ENCODE measurements at places on chromosomes 12 and 14.

DNA sequence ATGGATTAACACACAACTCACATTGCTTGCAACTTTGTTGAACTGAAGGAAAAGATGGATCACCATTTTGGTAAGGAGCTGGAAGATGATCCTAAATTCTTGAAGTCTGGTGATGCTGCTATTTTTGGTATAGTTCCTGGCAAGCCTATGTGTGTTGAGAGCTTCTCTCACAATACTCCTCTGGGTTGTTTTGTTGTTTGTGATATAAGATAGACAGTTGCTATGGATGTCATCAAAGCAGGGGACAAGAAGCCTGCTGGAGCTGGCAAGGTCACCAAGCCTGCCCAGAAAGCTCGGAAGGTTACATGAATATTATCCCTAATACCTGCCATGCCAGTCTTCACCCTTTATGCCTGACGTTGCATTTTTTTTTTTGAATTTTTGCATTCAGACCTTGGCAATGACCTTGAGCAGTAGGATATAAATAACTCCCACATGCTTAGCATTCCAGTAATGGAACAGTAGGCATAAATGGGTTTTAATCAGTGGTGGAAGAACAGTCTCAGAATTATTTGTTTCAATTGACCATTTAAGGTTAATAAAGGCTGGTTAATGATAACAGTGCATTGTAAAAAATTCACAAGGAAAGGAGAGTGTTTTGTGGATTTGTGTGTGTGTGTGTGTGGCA, 129.0 kb upstream of the SEL1L start:
- no peak for DNase-seq

GRCh38 chr12:76636121-76636692, 76.6 kb upstream of the OSBPL8 start:
- no peak for DNase-seq

GRCh38 chr12:44285321-44285960, 449.6 kb downstream of the TMEM117 start:
- no peak for DNase-seq

GRCh38 chr14:25095736-25096437, 45.9 kb upstream of the STXBP6 start:
- DNase-seq: no peak

DNA sequence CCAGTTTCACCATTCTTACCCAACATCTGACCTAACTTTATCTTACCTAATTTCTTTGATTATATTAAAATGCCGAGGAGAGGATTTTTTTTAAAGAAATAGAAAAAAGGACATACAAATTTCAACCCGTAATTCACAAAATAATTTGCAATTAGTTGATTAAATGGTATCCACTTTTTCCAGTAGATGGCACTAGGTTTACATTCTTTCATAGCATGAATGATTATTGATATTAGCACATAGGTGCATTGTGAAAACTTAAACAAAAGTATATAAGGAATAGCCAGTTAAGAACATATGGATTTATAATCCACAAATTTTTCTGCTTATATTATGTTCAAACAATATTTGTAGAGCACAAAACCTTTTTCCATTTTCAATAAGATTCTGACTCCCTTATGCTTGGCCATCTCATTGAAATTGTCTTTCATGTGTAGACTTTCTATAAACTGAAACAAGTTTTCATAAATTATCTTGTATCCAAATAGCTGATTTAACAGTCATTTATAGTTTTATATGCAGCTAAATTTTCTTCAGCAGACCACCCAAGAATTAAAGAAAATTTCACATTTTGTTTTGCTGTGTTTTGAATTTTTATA, 35.3 kb downstream of the MSRB3 start:
- DNase-seq: no peak

- DNase-seq: no peak
Measured at GRCh38 chr12:57610554-57611107, 604 bp upstream of the ARHGEF25 start.

GRCh38 chr12:75322464-75322863, 7.7 kb downstream of the CAPS2 start:
- no peak for DNase-seq

DNA sequence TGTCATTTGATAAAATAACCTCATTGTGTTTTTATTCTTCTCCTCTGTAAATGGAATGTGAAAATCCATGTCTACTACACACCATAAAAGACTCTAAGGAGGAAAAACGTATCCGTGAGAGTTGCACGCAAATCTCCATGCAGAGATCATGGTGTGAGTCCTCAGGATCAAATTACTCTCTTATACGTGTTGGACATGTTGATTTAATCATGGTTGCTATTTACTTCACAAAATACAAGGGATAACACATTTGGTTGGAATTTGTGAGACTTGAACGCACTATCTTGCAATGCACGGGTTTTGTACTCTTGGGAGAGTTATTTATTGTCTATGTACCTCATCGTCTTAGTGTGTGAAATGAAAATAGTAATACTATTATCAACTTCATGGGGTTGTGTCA, 128.0 kb upstream of the RASSF8 start:
- DNase-seq: no peak

GRCh38 chr14:77186911-77187648, 5.5 kb downstream of the TMEM63C start:
- no peak for DNase-seq

GRCh38 chr12:106841510-106842302, 67.2 kb downstream of the RIC8B start:
- DNase-seq: no peak

DNA sequence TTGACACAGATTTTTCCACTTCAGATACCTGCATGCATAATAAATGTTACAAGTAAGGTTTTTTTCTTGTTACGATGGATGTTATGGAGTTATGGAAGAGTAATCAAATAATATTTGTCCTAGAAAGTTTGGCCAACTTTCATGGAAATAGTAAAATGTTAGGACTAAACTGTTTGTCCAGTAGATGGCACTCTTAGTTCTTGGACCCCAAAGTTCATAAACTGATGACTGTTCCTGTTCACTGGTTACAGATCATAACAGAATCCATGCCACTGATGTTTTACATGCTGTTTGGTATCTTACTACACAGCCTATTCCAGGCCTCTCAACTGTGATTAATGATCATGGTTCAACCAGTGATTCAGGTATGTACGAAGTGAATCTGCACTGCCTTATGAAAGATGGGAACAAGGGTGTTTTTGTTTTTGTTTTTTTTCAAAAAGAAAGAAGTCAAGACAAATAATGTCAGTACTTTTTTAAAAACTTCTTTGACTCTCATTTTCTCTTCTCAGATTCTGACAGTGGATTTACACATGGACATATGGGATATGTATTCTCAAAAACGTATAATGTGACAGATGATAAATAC, 48.8 kb upstream of the SLCO1C1 start:
- DNase-seq: peak; percentile 3

GRCh38 chr12:106058256-106059182, 80.2 kb downstream of the NUAK1 start:
- no peak for DNase-seq

GRCh38 chr14:92902191-92902590, 20.8 kb upstream of the CHGA start:
- no peak for DNase-seq

DNA sequence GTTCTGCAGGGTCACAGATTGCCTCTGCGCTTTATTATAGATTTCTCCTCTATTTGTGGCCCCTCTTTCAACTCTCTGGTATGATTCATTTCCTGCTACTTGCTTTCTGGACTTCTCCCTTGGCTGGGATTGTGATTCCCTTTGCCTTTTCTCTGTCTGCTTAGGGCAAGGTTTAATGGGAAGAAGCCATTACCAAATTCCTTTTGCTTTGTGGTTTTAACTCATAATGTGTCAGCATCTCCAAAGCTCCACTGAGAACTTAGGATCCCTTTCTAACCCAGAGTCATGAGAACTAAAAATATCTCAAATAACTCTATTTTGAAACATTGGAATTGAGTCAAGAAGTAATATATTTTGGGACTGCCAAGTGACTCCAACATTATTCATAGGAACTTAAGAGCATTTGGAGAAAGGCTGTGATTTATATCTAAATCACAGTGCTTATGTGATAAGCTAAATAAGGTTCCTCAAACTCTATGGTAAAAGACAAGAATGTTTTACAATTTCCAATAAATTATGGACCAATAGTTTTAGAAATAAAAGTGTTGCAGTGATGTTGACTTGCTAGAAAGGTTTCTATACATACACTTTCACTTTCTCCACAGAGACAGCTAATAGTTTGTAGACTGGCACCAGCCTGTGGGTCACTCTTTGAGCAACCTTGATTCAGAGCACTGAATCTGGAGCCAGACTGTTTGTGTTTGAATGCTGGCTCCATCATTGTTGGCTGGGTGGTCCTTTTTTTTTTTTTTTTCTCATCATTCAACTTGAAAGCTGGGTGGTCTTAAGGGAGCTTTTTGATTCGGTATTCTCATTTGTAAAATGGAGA, 93.9 kb downstream of the DACT1 start:
- no peak for DNase-seq

DNA sequence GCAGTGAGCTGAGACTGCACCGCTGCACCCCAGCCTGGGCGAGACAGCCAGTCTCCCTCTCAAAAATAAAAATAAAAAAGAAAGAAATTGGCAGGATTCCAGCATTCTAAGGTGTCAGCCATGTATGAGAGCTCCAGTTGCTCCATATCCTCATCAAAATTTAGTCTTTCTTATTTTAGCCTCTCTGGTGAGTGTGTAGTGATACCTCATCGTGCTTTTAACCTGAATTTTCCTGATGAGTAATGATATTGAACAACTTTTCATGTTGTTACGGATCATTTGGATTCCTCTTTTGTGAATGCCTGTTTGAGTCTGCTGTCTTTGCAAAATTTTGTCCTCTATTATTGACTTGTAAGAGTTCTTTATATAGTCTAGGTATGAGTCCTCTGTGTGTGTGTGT, 28.5 kb downstream of the CCDC60 start:
- no peak for DNase-seq

GRCh38 chr12:112937741-112938719, at the start of gene OAS3:
Gene OAS3, plus strand, starts transcription at chr12:112938474. Its CDS starts 57 bp downstream, at chr12:112938531.
- DNase-seq: no peak

GRCh38 chr14:94129758-94130414, 482 bp upstream of the IFI27L2 start:
- DNase-seq: peak; percentile 8

DNA sequence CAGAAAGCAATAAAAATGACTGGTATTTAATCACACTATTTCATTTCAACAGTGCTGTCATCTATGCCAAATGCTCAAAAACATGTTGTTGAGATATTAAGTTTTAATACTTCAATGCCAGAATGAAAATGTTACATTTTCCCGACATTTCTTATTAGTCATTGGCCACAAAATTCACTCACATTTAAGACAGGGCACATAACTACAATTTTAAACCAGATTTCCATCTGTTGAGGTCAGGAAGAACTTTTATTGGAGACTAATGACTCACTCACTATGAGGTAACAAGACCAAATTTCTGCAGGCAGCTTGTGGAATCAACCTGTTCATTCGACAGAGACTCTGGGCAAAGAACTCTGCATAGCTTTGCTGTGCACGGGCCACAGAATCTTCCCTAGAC, 36.8 kb downstream of the PPTC7 start:
- no peak for DNase-seq

Measured in NCI-H1930 (cell line).